Activated CD4-positive, CD25-positive, alpha-beta regulatory T cell (primary cell): ENCODE measurements at places on chromosomes 11 and 22.

DNA sequence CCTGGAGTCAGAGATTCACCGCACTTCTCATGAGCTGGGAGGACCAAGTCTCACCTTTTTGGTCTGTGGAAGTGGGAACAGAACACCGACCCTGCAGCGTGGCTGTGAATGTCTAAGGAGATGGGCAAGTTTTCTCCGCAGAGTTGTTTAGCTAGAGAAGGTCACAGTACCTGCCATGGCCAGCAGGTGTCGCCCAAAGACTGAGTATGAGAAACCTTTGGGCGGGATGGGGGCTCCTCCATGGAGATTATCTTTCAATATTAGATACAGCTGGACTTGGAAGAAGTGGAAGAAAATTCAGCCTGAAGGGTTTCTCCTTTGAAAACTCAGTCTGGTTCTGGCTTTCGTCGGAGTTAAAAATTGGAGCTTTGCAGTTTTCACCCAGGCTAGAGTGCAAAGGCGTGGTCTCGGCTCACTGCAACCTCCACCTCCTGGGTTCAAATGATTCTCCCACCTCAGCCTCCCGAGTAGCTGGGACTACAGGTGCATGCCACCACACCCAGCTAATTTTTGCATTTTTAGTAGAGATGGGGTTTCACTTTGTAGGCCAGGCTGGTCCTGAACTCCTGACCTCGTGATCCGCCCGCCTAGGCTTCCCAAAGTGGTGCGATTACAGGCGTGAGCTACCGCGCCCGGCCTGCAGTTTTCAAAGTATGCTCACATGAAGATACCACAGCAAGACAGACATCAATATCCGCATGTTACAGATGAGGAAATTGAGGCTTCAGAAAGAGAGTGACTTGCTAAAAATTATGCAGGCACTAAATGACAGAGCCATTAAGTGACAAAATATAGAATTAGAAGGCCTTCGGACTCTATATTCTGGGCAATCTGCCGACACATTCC, 10.7 kb upstream of the DSCAML1 start:
- DNase-seq: peak; percentile 83

GRCh38 chr11:127588431-127588830, 587.9 kb upstream of the KIRREL3 start:
- no peak for DNase-seq

GRCh38 chr22:24101966-24102365, 79.3 kb upstream of the SUSD2 start:
- DNase-seq: no peak

DNA sequence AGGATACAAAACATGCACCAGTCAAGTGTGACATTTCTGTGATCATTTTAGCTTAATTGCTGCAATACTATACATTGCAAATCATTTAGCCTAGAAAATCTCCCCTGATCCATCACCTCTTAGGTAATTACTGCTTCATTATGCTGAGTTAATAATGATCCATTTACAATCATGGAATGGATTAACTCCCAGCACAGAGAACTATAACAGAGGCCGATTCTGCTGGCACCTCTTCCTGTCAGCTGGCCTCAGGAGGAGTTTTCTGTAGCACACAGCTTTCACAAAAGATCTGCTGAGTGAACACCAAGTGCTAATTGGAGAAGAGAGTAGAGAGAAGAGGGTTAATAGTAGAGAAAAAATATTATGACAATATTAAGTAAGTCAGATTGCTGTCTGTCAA, 591.8 kb upstream of the KIRREL3 start:
- no peak for DNase-seq

- no peak for DNase-seq
These were observed 66.4 kb upstream of the OLFML1 start for GRCh38 chr11:7418906-7419305.

DNA sequence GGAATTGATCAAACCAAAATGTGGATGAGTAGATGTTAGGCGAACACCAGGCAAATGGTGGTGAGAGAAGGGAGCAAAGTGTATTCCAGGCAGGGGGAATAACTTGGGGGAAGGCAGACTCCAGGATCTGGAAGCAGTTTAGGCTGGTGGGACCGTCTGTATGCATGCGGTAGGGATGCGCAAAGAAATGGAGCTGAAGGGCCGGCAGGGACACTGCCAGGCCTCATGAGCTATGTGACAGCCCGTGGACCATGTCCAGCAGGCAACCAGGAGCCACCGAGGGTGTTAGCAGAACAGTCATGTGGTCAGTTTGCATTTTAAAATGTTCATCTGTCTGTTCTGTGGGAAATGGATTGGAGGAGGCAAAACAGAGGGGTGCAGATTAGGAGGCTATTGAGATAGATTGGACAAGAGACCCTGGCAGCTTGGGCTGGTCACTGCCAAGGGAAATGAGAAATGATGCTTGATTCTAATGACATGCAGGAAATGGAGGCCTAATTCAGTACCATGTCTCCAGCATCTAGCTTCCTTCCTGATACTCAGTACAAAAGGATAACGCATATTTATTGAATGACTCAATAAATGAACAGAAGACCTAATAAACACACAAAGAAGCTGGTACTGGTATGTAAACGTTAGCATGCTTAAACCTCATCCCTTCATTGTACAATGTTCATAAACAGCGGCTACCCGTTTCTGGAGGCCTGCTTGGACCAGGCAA, 412.4 kb downstream of the BUD13 start:
- DNase-seq: no peak

DNA sequence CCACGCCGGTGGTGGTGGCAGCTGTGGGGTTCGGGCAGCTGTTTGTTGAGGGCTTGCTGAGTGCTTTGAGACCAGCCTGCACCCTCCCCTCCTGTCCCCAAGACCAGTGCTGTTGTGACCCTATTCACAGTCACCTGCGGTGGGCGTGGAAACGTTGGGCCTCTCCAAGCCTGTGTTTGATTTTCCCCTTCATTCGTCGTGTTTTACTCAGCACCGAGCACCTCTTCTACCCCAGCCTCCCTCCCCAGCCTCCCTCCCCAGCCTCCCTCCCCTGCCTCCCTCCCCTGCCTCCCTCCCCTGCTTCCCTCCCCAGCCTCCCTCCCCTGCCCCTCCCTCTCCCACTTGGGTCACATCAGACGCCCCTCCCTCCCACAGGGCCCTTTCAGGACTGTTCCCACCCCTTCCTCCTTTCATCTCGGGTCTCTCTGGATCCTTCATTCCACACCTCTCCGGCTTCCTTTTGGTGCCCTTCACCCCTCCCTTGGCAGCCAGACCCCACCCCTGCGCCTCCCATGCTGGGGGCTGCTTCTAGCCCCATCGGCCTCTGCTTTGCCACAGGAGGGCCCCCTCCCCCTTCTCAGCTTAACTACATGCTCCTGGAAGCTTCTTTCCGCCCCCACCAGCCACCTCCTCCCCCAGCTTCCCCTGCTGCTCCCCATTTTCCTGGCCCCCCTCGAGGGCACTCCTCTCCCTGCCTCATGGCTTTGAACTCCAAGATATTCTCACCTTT, 14.8 kb downstream of the FRMD8 start:
- DNase-seq: no peak

- DNase-seq: no peak
These were observed 762 bp upstream of the CCDC134 start for GRCh38 chr22:41799486-41800347.

GRCh38 chr11:12359761-12360160, 17.6 kb upstream of the PARVA start:
- no peak for DNase-seq

DNA sequence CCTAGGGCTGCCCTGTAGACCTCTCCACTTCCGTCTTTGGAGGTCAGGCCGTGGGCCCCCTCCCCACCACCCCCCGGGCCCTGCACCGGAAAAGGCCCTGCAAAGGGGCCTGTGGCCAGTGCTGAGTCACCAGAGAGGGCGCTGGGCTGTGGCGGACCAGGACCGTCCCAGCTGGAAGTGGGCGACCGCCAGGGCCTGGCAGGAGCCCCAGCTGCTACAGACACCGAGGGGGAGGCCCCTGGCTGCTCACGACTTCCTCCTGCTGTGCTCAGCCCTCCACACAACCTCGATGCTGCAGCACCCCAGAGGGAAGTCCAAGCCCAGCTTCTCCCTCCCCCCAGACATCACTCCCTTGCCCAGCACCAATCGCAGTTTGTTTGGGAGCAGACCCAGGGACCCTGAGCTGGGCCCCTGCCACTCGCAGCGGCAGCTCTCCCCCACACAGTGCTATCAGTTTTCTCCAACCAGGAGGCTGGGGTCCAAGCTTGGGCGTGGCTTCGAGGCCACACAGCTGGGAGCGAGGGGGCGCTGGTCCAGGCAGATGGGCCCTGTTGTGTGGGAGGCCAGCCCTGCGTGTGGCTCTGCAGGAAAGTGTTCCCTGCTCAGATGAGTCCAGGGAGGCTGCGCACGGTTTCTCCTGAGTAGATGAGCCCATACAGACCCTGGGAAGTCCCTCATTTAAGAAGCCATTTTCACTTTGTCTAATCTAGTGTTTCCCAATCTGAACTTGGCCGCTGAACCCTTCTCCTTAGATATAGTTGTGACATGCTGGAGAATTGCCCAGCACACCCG, 5.6 kb upstream of the SH3BP1 start:
- no peak for DNase-seq

DNA sequence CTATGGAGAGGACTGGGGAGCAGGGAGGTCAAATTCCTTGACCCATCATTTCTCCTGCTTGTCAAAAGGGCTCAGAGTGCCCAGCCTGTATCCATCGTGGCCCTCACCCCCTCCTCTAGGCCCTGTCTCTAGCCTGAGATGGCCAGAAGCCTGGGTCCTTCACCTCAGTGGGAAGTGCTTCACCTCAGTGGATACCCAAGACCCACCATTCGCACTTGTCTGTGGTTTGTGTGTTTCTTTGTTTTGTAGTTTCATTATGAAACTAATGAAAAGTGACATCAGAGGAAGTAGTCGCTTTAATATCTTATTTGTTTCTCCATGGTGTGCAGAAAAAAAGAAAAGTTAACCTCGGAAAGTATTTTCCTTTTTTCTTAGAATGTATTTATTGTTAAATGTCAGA, 194.0 kb upstream of the CADM1 start:
- DNase-seq: no peak

DNA sequence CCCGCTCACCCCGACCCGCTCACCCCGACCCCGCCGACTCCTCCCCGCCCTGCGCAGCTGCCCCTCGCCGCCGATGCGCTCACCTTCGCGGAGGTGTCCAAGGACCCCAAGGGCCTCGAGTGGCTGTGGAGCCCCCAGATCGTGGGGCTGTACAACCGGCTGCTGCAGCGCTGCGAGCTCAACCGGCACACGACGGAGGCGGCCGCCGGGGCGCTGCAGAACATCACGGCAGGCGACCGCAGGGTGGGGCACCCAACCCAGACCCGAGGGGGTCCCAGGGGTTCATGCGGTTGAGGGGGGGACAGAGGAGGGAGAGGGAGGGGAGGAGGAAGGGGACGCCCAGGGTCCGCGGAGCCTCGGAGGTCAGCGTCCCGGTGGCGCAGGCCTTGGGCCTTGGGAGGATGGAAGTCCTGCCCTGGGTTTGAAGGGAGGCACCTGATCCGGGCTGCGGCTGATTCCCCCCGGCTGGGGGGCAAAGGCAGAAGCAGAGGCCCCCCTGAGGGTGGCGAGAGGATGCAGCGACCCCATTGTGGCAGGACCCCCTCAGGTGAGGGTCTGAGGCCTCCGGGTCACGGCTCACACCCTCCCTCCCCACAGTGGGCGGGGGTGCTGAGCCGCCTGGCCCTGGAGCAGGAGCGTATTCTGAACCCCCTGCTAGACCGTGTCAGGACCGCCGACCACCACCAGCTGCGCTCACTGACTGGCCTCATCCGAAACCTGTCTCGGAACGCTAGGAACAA, 9.2 kb downstream of the PKP3 start:
- DNase-seq: no peak

- DNase-seq: no peak
These were observed 229.7 kb downstream of the CEP164 start for GRCh38 chr11:117557361-117557760.

- DNase-seq: no peak
These were observed 2.4 kb downstream of the VPS37C start for GRCh38 chr11:61158691-61159381.

DNA sequence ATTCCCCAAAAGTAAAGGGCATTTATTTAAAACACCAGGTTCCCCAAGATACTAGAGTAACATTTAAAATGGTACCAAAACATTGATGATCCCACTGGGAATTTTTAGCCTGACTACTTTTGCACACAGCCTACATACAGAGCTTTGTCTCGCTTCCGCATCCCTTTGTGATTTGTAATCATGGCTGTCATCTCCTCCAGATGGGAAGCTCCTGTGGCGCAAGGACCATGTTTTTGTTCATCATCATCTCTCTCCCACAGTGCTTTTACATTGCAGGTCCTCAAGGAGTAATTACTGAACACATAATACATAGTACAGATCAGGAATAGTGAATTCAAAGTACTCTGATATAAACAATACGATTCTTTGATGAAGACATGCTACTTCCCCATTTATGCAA, 231.2 kb upstream of the MTNR1B start:
- no peak for DNase-seq
